Type B pancreatic cell (in vitro differentiated cells): ENCODE measurements at places on chromosomes 16 and 17. TPM values are rescaled to one million over a fixed set of nuclear protein-coding genes. Genes with fewer than 3 reads are reported as not detected.
A peak's percentile ranks its signal among the peaks of the same experiment; 100 is the strongest.

GRCh38 chr17:77929180-77929564 is 29.3 kb upstream of the TNRC6C start:
- DNase-seq = no peak

Gene SCN4A
- 0.39 TPM in 1 of 2 replicates, not detected in the other for total RNA-seq

GRCh38 chr17:31919802-31920525 is 16.8 kb upstream of the SUZ12 start:
- DNase-seq = no peak

- DNase-seq = no peak
Measured at GRCh38 chr17:80787881-80788280, 203.8 kb upstream of the CHMP6 start.

- no peak for DNase-seq
Measured at GRCh38 chr16:15907863-15908478, 19.6 kb upstream of the CEP20 start.

GRCh38 chr17:22221344-22221743 is 529.0 kb downstream of the KCNJ18 start:
- DNase-seq = no peak

- DNase-seq = no peak
Measured at GRCh38 chr17:39979016-39979670, 1.5 kb upstream of the PSMD3 start.

DNA sequence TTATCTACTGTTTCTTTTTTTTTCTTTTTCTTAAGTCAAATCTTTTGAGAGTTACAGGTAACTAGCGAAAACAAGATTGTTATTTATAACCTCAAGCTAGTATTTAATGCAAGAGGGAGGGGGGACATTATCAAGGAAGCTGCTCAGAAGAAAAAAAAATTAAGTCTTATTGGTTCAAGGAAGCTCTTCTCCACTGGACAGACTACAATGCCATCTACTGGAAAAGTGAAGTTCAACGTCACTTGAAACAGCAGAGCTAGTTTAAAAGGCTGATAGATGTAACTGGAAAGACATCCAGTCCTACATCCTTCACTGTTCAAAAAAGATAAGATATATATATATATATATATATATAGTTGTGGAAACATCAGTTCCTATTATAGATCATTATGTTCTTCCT is 418.0 kb upstream of the PSMD7 start:
- no peak for DNase-seq

GRCh38 chr17:55776271-55776670 is 25.4 kb downstream of the PCTP start:
- DNase-seq = no peak

GRCh38 chr16:88750854-88751253 is 34.2 kb downstream of the PIEZO1 start:
- no peak for DNase-seq

Gene RCVRN
- total RNA-seq = 0.14 TPM in 1 of 2 replicates, not detected in the other

Gene KRTAP4-6
- total RNA-seq = not detected in 2 replicates

Gene MT2A
- 18.2 and 21.4 TPM in 2 replicates for total RNA-seq

DNA sequence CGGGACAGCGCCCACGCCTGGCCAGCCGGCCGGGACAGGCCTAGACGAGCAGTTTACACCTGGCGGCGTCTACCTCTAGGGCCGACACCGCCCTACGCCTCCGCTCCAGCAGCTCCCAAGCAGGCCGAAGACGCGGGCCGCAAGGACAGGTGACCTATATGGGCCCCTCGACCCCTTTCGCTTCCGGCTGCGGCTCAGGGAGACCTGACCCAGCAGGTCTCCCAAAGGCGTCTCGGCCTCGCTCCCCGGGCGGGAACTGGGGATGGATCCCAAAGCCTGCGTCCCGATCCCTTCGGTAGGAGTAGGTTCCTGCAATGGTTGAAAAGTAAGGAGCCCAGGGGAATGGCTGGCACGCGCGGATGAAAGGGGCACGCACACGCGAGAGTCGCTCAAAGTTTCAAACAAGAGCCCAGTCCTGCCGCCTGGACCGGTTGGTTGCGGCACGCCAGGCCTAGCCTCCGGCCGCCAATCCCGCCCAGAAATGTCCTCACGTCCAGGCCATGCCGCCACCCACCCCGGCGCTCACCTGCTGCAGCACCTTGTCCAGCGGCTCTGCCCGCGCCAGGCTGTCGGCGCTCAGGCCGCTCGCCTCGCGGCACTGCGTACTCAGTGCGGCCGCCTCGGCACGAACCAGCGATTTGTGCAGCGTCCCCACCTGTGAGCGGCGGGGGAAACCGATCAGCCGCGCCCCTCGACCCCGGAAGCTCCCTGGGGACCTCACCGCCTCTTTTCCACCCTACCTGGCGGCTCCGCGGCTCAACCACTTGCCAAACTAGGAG is 630 bp downstream of the ESRP2 start:
- DNase-seq = peak; percentile 70

Gene CLEC19A
- total RNA-seq = not detected in 2 replicates

GRCh38 chr16:27641260-27641659 is 91.3 kb downstream of the KATNIP start:
- DNase-seq = no peak

Gene ZNF629
- 26.9 and 35.5 TPM in 2 replicates for total RNA-seq

DNA sequence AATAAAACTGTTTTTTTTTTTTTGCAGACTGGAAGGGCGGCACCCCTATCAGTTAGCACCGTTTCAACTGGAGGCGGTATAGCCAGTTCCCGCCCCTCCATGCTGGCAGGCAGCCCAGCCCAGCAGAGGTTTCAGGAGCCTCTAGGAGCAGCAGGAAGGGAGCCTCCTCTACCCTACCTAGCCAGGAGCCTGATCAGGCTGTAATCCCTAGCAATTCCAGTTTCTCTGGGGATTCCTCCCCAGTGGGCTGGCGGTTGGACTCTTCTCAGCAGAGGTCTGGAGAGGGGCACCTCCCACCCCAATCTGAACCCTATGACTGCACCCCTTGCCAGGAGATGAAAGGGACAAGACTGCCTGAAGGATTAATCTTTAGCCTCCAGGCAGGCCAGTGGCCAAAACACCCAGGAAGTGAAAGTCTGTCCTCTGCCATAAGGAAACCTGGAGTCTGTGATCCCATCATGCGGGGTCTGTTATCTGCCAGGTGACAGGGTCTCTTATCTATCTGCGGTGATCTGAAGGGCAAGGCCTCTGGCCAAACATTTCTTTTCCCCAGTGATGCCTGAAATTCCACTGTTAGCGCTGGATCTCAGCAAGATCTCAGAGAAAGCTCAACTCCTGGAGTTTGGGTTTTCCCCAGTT is 4.9 kb upstream of the CDH1 start:
- DNase-seq = no peak

Gene KRTAP3-2
- total RNA-seq = not detected in 2 replicates

GRCh38 chr16:65917466-65917865 is 449.0 kb upstream of the CDH5 start:
- DNase-seq = no peak

GRCh38 chr16:54409982-54410381 is 123.4 kb upstream of the IRX3 start:
- DNase-seq = no peak

DNA sequence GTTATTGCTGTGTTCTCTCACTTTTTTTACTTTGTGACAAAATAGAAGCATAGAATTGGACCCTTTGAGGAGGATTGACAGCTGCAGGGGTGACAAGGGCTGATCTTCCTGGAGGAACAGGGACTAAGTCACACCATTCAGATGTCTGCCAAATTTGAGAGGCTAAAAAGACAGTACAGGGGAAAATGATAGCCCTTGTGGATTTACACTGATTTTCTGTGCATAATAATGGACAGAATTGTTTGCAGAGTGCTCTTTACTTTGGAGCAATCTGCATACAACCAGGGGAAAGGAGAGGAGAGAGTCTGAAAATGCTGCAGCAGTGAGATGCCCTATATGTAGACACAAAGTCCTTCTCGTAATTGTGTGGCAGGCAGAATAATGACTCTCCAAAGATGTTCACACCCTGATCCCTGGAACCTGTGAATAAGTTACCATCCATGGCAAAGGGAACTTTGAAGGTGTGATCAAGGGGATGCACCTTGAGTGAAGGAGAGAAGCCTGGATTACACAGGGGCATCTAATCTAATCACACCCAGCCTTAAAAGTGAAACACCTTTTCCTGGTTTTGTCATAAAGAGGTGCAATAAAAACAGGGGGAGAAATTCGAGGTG is 221.4 kb upstream of the CPHXL start:
- DNase-seq = no peak

Gene ZP2
- not detected in 2 replicates for total RNA-seq

GRCh38 chr16:86255966-86256365 is 254.4 kb upstream of the FOXF1 start:
- DNase-seq = no peak

GRCh38 chr17:56108811-56109284 is 44.4 kb upstream of the ANKFN1 start:
- no peak for DNase-seq

DNA sequence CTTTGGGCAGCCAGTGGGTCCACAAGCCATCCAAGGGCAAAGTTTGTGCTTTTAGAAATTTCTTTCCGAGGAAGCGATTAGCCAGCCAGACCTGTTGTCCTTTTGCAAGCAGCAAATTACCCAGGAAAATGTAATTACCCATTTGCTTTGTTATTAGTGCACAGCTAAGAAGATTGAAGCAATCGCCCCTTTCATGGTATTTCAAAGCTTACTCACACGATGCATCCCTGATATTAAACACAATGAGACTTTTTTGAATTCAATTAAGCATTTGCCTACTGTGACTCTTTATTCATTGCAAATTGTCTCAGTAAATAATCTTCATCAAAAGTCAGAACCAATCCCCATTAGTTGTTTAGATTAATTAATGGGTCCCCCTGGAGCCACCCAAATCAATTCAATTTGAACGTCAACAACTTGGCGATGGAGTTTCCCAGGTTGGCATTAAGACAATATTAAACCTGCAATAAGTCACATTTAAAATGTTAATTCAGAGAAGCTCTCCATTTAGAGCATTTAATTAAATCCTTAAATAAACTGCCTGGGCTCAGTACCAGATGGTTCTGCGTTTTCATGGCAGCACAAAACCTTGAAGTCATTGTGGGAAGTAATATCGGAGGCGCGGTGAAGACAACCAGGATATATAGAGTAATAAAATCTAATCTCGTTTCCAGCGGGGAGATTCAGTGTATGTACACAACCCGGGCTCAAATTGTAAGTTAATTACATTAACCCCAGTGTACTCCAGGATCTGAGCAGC is 366.2 kb upstream of the TNRC6C start:
- no peak for DNase-seq

Gene CA10
- total RNA-seq = 0.90 and 2.2 TPM in 2 replicates

GRCh38 chr17:11324021-11324420 is 83.0 kb downstream of the SHISA6 start:
- no peak for DNase-seq

DNA sequence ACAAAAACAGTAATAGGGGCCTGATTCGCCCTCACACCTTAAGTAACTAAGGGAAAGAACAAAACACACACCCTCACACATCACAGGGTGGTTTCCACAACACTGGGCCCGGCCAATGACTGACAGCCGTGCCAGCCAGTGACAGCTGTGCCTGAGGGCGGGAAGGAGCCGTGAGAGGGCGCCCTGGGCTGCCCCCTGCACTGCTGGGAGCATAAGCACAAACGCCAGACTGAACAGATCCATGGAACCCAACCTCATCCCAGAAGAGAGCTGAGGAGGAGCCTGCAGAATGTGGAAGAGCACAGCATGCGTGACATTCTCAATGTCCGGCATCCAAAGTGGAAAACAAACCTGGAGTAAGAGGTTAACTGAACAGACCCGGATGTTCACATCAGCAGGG is 16.0 kb downstream of the CSNK1D start:
- DNase-seq = no peak

DNA sequence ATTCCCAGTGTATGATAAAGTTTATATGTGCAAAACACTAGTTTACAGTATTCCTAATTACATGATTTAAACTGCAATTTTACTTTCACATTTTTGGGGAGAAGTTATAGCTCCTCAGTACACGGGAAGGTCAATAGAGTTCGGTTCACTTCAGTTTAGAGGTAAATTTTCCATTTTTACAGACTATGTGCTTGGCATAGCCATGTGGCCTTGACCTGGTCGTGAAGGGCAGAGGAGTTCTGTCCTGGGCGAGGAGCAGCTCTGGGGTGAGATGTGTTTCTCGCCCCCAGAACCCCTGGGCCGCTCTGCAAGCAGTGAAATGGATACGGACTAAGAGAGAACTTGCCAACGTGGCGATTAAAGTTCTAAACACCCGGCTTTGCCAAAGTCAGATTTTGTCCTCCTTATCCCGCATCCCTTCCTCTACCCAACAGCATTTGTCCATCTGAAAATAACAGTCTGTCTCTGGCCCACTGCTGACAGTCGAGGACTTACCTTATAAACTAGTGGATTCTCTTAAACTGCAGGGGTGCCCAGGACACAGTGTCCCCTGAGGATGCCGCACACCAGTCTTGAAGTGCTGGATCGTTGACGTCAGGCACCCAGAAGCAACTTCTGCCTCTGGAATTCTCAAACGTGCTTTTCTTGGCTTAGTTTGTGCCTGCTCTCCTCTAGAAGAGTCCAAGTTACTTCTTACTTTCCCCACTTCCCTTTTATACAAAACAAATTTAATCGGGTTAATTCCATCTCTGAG is 1.5 kb upstream of the SIAH1 start:
- DNase-seq = no peak

DNA sequence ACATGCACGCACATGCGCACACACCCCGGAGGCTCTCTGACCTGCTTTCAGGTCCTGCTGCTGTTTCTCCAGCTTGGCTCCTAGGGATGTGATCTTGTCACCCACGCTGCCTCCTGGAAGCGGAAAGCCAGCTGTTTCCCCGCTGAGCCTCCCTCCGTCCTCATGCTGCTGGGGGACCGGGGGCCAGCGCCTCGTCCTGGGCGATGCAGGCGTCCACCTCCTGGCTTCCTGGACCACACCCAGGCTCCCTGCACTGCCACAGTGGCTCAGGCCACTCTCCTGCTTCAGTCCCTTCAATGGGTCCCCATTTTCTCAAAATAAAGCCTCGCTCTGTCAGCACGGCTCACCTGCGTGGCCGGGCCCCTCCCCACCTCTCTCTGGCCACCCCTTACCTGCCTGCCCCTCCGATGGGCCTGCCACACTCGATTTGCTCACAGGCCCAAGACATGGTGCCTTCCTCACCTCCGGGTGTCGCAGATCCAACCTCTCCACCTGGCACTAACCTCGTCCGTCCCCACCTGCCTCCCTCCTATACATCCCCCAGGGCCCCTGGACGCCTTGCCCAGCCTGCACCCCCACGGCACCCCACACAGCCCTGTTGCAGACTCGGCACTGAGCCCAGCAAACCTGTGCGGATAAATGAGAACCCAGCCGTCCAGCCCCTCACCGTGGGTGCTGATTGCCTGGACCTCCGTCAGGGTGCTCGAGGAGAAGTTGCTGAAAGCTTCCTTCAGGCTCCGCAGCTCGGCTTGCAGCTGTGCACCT is 6.6 kb downstream of the ASGR2 start:
- DNase-seq = no peak

DNA sequence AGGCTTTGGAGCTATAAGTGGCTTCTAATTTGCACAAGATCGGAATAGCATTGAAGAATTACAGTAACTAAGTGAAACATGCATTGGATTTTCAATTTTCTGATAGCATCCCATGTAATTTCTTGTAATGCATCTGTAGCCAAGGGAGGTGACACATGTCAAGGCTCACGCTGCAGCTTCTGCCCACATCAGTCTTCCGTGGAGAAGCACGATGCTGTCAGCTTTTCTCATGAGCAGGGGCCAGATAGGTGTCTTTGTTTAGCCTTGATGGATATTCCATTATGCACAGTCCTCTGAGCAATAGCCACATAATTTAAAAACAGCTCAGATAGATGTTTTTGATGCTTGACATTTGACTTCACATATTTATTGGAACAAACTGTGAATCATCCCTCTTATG is 1046.9 kb upstream of the EEF2KMT start:
- no peak for DNase-seq

- DNase-seq = no peak
Measured at GRCh38 chr17:48505788-48506187, 25.0 kb downstream of the HOXB1 start.
